ENCODE measurements at places on chromosomes 1 and 21.

GRCh38 chr1:89945852-89946476 lies 48.9 kb upstream of the ZNF326 start:
- DNase-seq = no peak

DNA sequence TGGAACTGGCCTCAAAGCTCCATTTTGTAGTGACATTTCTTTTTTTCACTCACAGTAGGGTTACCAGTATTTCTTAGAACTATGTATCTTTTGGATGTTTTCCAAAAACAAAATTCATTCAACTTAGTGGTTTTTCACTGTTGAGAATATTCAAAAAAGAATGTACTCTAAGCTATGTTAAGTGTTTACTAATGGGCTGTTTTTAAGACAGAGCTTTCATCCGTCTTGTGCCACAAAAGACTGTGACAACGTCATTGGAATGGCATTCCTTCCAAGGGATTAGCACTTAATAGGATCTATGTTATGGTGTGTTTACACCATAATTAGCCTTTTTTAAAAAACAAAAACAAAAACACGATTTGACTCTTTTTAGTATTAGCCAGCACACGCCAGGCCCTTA lies 66.8 kb downstream of the TTC3 start:
- DNase-seq = no peak

DNA sequence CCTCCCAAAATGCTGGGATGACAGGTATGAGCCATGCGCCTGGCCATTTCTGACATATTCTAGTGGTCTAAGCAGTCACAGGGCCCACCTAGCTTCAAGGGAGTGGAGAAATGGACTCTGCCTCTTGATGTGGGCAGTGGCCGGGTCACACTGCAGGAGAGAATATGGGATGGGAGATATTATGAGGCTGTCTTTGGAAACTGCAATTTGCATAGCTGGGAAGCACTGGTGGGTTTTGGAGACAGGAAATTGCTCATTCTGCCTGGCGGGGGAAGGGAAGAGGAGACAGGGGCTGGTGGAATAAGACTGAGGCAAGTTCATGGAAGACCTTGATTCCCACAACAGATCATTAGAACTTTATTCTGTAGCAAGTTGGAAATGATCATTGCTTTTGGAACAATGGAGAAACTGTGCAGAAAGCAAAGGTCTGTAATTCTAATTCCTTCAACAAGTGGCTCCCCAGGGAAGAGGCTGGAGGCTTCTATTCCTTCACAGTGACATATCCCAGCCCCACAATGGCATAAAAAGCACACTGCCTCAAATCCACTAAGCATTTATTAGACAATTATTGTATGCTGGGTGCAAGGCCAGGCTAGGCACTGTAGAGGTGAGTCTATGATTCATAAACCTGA lies 10.5 kb downstream of the NCMAP start:
- DNase-seq = no peak

GRCh38 chr1:93681989-93682412 lies 364 bp upstream of the BCAR3 start:
- no peak for DNase-seq

- no peak for DNase-seq
These were observed 117.0 kb upstream of the VAV3 start for GRCh38 chr1:108082001-108082400.

DNA sequence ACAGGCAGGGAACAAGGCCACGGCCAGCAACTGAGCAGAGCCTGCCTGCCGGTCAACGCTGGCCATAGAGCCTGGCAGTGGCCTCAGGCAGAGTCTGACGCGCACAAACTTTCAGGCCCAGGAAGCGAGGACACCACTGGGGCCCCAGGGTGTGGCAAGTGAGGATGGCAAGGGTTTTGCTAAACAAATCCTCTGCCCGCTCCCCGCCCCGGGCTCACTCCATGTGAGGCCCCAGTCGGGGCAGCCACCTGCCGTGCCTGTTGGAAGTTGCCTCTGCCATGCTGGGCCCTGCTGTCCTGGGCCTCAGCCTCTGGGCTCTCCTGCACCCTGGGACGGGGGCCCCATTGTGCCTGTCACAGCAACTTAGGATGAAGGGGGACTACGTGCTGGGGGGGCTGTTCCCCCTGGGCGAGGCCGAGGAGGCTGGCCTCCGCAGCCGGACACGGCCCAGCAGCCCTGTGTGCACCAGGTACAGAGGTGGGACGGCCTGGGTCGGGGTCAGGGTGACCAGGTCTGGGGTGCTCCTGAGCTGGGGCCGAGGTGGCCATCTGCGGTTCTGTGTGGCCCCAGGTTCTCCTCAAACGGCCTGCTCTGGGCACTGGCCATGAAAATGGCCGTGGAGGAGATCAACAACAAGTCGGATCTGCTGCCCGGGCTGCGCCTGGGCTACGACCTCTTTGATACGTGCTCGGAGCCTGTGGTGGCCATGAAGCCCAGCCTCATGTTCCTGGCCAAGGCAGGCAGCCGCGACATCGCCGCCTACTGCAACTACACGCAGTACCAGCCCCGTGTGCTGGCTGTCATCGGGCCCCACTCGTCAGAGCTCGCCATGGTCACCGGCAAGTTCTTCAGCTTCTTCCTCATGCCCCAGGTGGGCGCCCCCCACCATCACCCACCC lies at the start of gene TAS1R3:
TAS1R3 (plus strand) TSS at position 213 of the 898 bp plus-strand sequence; CDS start at position 279, 66 bp downstream.
- DNase-seq = no peak

DNA sequence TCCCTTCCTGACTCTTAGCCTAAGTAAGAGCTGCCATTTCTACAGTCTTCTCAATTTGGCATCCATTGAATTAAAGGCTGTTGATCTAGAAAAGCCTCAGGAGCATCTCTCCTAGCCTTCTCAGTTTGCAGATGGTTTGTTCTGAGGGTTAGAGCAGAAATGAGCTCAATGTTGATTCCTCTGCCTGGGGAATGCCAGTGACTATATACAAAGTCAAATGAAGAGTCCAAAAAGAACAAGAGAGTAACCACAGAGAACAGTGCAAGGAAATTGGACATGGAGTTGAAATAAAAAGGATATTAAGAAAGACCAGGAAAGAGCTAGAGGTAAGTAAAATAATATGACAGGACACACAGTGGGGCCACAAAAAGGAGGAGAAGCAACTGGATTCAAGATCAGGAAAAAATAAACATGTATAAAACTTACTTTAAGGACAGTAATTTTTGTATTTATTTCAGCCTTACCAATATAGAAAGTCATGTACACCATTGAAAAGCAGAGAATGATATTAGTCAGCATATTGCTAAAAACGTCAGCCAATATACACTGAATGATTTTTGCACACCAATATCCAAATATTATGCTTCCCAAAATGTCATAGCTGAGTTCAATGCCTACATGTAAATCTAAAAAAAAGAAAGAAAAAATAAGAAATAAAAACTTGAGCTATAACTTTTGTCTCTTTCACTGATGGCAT lies 21.3 kb downstream of the SLC9C2 start:
- no peak for DNase-seq

DNA sequence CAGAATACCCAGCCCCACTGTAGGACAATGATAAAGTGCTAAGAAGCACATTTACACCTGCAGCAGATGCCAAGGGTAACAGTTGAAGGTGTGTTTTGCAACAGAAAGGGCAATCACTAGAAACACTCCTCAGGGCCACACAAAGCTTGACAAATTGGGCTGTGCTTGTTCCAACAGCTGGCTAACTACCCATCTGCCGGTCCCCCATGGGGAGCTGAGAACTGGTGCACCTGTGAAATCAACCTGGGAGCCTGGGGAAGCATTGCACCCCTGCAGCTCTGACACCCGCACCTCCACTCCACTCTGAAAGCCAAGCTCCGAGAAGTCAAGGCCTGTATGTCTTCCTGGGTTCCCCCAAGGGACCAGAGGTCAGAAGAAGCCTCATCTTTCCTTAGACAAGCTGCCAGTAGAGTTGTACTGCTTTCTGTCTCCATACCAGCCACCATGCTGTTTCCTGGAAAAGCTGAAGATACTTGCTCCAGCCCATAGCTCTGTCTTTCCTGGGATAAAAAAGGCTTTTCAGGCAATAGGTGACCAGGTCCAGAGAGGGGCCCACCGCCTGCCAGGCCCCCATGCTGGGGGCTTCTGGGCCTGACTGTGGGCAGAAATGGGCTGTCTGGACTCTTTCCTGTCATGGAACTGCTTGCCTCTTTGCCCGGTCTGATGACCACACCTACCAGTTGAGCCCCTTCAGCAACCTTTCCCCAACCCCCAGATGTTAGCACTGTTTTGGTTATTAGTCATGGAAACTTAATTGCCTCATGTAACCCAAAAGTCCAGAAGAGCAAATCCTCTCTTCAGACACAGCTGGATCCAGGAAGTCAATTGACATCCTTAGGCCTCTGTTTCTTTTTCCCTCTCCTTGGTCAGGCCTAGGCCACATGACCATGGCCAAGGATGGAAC lies 93.6 kb downstream of the KIF14 start:
- no peak for DNase-seq

- DNase-seq = no peak
These were observed 4.4 kb upstream of the PHC2 start for GRCh38 chr1:33435096-33435820.

GRCh38 chr1:47412437-47412836 lies 3.6 kb upstream of the FOXE3 start:
- DNase-seq = no peak

- DNase-seq = no peak
These were observed 5.9 kb downstream of the ADARB1 start for GRCh38 chr21:45080232-45080631.

- DNase-seq = no peak
These were observed 120.2 kb upstream of the KCNE2 start for GRCh38 chr21:34243562-34243961.

DNA sequence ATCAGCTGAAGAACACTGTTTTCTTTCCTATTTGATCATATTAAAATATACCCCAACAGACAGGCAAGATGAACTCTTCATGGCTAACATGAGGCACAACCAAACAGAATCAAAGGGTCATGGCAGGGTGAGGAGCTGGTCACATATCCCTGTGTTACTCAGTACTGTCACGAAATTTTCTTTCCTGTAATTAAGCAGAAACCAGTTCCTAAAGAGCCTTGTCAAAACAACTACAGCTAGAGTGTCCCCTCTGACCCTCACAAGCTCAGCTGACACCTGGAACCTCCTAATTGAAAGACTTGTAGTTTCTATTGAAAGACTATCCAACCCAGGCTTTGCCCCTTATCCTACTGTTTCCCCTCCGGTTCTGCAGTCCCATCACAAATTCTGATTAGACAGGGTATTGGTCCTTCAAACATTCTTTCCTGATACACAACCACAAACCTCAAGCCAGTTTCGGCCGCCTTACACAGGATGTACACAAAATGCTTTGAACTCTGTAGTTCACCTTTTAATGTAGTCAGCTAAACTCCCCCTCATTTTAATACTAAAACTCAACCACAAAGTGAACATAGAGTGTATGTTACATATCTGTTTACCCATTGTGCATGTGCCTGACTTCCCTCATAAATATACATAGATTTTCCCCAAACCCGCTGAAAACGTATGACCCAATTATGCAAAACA lies 651.9 kb downstream of the MRPL39 start:
- no peak for DNase-seq

- DNase-seq = no peak
These were observed at the start of gene EPHB2 for GRCh38 chr1:22710701-22711049. Gene EPHB2 (plus strand): TSS chr1:22710839. CDS start chr1:22710983, 144 bp downstream.

DNA sequence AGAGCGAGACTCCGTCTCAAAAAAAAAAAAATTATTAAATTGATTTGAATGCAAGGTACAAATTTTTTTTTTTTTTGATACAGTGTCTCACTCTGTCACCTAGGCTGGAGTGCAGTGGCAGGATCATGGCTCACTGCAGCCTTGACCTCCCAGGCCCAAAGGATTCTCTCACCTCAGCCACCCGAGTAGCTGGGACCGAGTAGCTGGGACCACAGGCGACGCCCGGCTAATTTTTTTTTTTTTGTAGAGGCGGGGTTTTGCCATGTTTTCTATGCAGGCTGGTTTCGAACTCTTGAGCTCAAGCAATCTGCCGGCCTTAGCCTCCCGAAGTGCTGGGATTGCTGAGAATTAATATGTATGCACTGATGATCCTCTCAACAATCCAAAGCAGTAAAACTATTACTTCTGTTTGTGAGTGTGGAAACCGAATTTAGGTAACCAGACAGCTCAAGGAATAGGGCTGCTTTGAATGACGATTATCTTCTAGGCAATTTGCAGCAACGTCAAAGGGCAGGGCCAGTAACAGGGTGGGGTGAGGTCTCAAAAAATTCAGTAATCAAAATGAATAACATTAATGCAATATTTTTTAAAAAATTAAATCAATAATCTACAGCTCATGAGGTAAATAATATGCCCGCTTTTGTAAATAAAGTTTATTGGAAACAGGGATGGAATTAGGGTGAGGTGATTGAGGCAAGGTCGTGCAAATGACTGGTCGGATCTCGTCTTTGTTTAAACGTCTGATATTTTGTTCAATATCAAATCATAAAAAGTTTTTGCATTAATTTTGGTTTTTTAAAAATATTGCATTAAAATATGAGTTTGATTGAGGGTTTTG lies 1.2 kb downstream of the CLSPN start:
- no peak for DNase-seq

GRCh38 chr21:46294647-46295176 lies 8.6 kb downstream of the YBEY start:
- no peak for DNase-seq

DNA sequence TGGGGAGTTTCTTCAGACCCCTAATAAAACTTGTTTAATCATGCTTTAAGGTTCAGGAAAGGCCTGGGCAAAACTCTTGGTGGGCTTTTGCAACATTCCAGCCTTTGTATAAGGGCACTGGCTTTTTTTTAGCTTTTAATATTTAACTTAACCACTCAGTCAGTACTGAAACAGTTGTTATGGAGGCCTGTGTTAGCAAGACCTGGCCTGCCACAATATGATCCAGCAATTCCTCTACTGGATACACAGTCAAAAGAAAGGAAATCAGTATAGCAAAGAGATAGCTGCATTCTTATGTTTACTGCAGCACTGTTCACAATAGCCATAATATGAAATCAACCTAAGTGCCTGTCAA lies 75.1 kb upstream of the COG2 start:
- DNase-seq = no peak

DNA sequence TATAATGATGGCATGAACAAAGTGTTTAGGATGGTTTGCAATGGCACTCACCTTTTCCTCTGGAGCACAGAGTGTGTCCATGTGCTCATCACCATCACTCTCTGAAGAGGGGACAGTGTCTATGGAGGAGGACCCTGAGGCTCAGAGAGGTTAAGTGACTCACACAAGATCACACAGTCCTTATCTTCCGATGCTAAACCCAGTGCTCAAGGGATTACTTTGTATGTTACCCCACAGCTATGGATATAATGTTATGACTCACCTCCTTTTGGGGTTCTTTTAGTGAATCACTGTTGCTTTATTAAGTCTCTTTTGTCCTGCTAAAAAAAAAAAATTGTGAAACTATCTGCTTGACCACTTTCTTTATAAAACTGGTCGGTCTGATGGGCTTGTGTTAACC lies 67.6 kb downstream of the TENT5C start:
- no peak for DNase-seq

DNA sequence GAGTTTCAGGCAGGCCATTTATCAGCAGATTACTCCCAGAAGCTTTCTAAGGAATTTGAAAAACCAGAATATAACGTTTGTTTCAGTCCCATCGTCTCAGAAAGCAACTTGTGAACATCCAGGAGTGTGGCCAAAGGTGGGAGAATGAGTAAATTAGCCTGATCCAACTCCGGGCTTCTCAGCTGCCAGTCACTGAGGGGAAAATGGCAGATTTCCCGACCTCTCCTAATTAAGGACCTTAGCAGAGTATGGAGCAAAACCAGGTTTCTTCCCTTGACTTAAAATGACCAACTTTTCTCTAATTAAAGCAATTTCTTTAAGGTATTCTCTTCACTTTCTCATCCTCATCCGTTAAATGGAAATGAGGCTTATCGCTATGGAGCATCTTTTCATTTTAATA lies 1.0 kb downstream of the CORT start:
- no peak for DNase-seq
